ENCODE measurements at places on chromosomes 12 and 14.

DNA sequence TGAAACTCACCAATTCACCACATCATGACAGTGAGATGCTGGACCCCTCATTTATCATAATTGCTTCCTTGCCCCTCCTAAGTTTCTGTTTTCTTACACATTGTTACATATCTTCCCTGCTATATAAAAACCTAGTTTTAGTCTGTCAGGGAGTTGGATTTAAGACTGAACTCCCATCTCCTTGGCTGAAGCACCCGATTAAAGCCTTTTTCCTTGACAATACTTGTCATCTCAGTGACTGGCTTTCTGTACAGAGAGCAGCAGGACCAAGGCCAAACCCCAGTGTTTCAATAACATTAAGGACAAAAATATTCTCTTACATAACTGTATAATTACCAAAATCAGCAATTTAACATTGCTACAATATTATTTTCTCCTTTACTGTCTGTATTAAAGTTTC is 928.4 kb downstream of the TMTC2 start:
- DNase-seq: no peak

DNA sequence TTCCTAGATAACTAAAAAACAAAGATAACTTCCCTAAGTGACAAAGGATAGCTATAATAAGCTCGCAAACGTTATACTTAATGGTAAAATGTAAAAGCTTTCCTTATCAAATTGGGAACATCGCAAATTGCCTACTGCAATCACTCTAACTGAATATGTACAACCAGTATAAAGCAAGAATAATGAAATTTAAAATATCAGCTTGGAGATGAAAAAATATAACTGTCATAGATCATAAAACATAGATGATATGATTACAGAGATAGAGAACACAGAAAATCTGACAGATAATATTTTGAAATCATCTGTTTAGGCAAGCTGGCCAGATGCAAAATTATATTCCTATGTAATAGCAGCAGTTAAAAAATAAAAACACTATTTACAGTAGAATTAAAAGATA is 64.0 kb downstream of the BCAT1 start:
- no peak for DNase-seq

- DNase-seq: no peak
Observed at GRCh38 chr14:95885278-95885677, 8.6 kb downstream of the TUNAR start.

DNA sequence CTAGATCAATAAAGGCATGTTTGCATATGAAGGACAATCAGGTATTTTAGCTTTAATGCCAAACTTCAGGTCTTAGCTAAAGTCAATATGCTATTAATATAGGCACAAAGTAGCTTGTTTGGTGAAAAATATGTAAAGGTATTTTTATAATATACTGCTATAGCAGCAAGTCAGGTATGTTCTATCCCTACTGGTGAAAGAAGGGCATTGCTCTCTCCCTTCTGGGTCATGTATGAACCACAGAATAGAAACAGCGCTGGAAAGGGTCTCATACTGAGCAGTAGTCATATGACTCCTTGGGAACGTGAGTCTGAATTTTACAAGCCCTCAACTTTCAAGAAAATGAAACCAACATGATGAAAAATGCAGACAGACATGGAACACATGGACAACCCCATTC is 314.6 kb downstream of the GRIN2B start:
- DNase-seq: no peak

- DNase-seq: no peak
Observed at GRCh38 chr12:91074154-91074709, 16.4 kb upstream of the KERA start.

GRCh38 chr12:73083736-73084135 is 811.6 kb downstream of the TRHDE start:
- DNase-seq: no peak

GRCh38 chr12:27083861-27084394 is 1.6 kb upstream of the C12orf71 start:
- DNase-seq: no peak

GRCh38 chr14:94462763-94463572 is 10.4 kb upstream of the SERPINA11 start:
- DNase-seq: no peak

DNA sequence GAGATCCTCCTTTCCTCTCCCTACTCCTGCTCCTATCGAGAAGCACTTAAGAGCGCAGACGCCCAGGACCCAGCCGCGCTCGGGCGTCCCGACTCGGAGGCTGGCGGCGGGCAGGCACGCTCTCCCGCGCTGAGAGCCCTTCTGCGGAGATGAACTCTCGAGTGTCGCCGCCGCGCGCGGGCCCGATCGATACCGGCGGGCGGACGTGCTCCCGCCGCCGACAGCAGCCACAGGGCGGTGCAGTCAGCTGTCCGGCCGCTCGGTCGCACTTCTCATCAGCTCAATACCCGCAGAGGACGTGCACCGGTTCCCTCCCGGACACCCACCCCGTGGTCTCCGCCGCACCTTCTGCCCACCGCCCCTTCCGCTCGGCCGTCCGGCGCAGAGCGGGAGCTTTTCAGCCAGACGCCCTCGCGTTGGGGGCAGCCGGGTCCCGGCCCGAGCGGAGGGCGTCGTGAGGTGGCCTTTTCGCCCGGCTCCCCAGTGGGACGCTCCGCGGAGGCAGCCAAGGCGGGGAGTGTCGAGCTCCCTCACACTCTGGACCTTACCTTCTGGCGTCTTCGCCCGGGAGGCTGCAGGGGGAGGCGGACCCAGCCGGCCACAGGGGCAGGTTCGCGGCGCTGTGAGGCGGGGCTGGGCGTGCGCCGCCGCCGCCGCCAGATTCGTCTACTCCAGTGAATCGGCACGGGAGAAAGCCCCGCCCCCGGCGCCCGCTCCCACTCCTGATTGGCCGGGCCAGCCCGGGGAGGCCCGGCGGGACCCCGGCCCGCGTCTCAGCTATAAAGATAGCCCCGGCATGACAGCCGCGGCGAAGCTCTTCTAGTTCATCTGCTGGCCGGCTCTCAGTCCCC is at the start of gene INSM2:
INSM2 (plus strand) TSS at position 808 of the 851 bp plus-strand sequence. CDS start 89 bp downstream, outside the sequence.
- DNase-seq: peak; percentile 42

DNA sequence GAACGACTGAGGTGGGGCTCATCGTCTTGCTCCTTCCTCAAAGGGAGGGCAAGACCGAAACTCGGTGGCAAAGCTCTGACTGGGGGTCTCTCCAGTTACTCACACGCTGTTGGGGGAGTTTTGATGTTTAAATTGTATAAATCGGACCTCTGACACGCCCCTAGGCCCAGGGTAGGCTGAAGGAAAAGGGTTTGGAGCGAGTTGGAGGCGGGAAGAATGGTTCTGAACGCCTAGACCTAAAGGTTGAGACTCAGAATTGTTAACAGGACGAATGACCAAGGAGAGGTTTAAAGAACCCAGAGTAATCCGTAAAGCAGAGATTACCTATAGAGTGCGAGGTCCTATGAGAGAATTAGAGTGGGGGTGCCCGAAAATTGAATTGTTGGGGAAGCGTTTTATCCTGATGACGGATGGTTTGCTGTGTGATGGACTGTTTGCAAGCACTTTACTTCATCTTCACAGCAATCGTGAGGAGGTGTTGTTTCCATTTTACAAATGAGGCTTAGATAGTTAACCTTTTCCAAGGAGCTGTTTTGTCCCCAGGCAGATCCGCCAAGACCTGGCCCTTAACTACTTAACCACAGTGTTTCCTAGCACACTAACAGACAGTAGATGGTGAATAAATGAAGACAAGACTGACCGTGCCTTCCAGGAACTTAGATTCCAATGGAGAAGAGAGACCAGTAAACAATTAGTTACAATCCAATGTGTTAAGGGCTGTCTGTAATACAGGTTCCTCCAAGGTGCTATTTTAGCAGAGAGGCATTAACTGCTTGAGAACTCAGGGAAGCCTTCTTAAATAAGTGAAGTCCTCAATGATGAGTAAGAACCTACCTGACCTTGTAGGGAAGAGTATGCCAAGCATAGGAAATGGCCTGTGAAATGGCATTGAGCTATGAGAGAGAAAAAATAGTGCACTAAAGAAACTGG is 929 bp upstream of the UBE2N start:
- no peak for DNase-seq

- no peak for DNase-seq
Observed at GRCh38 chr12:116320791-116321217, 43.3 kb upstream of the MED13L start.

- no peak for DNase-seq
Observed at GRCh38 chr12:93749515-93749914, 72.3 kb downstream of the CRADD start.

DNA sequence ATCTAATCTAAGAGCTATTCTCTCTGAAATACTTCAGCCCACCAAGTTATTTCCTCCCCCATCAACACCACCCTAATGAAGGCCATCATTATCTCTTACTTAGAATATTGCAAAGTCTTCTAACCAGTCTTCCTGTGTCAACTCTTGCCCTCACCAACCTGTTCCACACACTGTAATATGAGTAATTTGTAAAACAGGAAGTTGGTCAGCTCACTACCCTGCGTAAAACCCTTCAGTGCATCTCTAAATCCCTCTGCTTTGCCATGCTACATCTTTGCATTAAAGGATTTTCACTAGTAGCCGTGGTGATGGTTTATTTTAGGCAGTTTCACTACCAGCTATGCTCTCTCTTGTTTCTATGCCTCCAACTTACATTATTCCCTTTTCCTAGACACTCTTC is 70.0 kb downstream of the KIF21A start:
- no peak for DNase-seq

DNA sequence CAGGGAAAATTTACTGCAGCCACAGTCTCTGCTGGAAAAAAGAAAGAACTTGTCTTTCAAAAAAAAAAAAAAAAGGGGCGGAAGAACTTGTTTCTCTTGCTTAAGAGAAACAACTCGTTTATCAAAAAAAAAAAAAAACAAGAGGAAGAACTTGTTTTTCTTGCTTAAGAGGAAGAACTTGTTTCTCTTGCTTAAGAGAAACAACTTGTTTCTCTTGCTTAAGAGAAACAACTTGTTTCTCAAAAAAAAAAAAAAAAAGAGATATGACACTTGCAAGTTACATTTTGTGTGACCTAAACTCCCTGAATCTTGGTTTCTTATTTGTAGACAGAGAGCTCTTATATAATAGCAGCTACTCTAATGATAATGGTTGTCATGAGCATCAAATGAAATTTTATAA is 44.7 kb upstream of the USP15 start:
- no peak for DNase-seq

DNA sequence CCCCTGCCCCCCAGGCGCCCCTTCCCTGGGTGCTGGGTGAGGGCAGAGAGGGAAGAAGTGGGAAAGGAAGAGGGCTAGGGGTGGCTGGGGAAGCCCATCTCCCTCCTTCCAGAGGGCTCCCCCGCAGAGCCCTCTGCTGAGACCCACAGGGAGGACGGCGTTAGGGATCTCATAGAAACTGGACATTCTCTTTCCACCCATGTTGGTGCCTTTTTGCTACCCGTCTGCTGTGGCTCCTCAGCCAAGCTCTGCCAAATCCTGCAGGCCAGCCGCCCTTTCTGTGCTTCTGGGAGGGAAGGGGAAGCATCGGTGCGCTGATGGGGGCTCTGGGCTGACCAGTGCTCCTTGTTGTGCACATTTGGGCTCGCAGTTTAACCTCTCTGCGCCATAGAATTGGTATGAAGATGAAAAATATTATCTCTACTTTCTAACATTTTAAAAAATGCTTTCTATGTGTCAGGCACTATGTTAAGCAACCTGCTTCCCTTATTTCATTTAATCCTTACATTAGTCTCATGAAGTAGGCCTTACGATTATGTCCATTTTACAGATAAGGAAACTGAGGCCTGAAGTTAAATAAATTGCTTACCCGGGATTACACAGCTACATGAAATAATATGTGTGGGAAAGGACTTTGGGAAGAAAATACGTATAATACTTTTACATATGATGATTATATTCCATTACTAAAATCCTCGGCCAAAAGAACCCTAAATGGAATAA is 981 bp downstream of the SLC48A1 start:
- no peak for DNase-seq

DNA sequence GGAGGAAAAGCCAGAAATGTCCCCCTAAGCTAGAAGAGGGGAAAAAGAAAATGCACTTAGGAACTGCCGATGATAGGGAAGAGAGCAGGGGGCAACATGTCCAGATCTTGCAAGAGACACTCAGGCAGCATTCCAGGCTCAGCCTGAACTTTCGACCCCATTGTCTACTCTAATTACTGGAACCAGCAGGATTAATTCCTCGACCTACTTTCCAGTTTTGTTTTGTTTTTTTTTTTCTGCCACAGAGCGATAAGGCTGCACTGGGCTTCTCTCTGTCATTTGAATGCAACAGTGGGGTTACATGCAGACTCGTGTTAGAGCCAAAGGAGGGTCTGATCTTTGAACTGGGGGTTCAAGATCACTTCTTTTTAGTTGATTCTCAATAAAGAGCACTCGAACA is 68.7 kb upstream of the MED13L start:
- peak; percentile 33 for DNase-seq

DNA sequence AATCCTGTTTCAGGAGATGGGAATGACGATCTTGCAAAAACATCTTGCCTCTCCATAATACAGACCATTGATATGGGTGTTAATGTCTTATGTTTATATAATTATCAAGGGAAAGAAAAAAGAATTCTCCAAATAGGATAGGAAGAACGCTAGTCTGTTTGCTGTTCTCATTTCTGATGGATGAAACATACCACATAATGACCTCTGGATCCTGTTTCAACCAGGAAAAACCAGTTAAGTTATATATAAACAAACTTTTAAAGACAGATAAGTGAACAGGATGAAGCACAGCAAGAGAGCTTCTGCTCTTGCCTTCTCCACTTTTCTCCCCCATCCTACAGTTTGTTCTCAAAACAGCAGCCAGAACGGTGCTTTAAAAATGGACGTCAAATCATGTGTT is 27.8 kb downstream of the COQ6 start:
- no peak for DNase-seq

All from left cardiac atrium (tissue), 4 donors.